CD4-positive, CD25-positive, alpha-beta regulatory T cell (primary cell): ENCODE measurements at places on chromosomes 11 and 22.
A peak's percentile ranks its signal among the peaks of the same experiment; 100 is the strongest.

DNA sequence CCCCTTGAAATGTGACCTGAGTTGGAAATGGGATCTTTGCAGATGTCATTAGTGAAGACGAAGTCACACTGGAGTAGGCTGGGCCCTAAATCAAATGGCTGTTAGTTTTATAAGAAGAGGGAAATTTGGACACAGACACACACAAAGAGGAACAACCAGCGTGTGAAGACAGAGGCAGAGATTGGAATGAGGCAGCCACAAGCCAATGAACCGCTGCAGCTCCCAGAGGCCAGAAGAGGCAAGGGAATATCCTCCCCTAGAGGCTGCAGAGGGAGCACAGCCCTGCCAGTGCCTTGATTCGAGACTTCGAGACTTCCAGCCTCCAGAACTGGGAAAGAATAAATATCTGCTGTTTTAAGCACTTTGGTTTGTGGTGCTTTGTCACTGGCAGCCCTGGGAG is 484.5 kb downstream of the MN1 start:
- no peaks in the 10 kb centered on the region for H3K4me1 ChIP-seq
- H3K4me3 ChIP-seq, result no peak overlapping the region
- no peaks in the 10 kb centered on the region for H3K36me3 ChIP-seq
- no peaks in the 10 kb centered on the region for H3K27me3 ChIP-seq
- H3K27ac ChIP-seq, result no peak overlapping the region

- no peak overlapping the region for H3K27ac ChIP-seq
- peaks cover 3% of the 10 kb centered on the region for H3K4me1 ChIP-seq
- no peaks in the 10 kb centered on the region for H3K27me3 ChIP-seq
- DNase-seq, result no peak
Observed at GRCh38 chr11:115924744-115925567, 420.7 kb upstream of the CADM1 start.

DNA sequence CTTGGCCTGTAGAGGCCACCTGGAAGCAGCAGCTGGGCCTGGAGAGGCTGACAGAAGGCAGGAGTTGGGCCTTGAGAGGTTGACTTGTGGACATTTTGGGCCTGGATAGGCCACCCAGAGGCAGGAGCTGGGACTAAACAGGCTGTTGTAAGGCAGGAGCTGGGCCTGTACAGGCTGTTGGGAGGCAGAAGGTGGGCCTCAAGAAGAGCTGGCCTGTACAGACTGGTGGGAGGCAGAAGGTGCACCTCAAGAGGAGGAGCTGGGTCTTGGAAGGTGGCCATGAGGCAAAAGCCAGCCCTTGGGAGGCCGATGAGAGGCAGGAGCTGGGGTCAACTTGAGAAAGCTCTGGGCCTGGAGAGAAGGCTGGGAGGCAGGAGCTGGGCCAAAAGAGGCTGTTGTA is 45.3 kb downstream of the OR4C45 start:
- H3K27me3 ChIP-seq, result no peaks in the 10 kb centered on the region
- no peak overlapping the region for H3K27ac ChIP-seq
- no peaks in the 10 kb centered on the region for H3K4me1 ChIP-seq
- no peak for DNase-seq

- no peak for DNase-seq
- no peak overlapping the region for H3K27ac ChIP-seq
- H3K36me3 ChIP-seq, result no peaks in the 10 kb centered on the region
- H3K4me1 ChIP-seq, result no peaks in the 10 kb centered on the region
Observed at GRCh38 chr11:21037850-21038249, 368.5 kb downstream of the NELL1 start.

- no peak for DNase-seq
- no peak overlapping the region for H3K27ac ChIP-seq
- H3K27me3 ChIP-seq, result no peaks in the 10 kb centered on the region
- no peak overlapping the region for H3K4me3 ChIP-seq
- no peaks in the 10 kb centered on the region for H3K36me3 ChIP-seq
Observed at GRCh38 chr11:128232588-128232987, 354.8 kb downstream of the ETS1 start.

DNA sequence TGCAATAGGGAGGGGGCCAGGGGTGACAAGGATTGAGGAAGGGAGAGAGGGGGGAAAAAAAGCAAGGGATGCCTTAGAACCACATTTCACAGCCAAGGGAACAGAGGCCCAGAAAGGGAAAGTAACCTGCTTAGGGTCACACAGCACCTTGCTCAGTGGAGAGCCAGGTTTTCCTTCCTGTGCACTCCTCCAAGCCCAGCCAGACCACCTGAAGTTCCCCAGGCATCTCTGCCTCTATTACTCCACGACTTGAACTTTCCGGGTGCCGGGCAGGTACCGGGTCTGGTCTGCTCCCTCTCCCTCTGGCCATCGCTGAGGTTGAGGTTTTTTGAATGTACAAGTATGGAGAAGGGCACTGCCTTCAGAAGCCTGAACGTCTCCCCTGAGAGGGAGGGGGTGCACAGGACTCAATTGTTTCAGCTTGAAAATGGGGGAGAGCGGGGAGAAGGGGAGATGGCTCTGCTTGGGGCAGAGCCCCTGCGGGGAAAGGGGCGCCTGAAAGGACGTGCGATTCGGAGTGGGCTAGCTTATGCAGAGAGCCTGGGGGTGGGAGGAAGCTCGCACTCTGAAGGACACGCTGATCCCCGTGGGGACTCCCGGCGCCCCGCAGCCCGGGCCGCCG is 516 bp upstream of the SERPINH1 start:
- no peaks in the 10 kb centered on the region for H3K36me3 ChIP-seq
- peak overlapping the region; percentile 69 for H3K27ac ChIP-seq
- peak overlapping the region; percentile 80 for H3K4me3 ChIP-seq
- H3K4me1 ChIP-seq, result peaks cover 22% of the 10 kb centered on the region
- H3K27me3 ChIP-seq, result no peaks in the 10 kb centered on the region

GRCh38 chr22:24028533-24028932 is 17.4 kb downstream of the CABIN1 start:
- H3K27me3 ChIP-seq, result no peaks in the 10 kb centered on the region
- peaks cover 6% of the 10 kb centered on the region for H3K4me1 ChIP-seq

- no peak for DNase-seq
- H3K4me3 ChIP-seq, result no peak overlapping the region
- no peak overlapping the region for H3K27ac ChIP-seq
Observed at GRCh38 chr22:48340727-48341709, 1486.7 kb downstream of the BRD1 start.

DNA sequence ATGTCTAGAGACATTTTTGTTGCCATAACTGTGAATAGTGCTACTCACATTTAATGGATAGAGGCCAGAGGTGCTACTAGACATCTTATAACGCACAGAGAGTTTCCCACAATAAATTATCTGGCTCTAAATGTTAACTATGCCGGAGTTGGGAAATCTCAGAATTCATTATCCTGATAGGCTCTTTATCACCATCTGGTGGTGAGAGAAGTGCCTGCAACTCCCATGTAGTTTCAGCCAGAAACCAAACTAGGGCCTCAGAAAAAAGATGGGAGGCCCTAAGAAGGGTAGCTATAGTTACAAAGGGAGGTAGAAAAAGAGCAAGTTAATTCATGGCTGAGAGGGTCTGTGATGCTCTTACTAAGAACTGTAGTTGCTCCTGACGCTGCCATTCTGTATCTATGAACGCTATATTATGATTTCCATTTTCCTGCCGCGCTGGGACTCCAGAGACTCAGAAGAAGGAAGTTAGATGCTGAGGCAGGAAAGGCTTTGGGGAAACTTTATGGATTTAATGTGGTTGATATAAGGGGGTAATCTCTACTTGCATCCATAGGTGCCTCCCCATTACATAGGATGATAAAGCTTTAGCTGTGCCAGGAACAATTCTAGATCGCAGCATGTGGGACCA is 22.9 kb upstream of the MRPL17 start:
- H3K4me3 ChIP-seq, result no peak overlapping the region
- H3K27me3 ChIP-seq, result no peaks in the 10 kb centered on the region
- DNase-seq, result peak; percentile 40
- peaks cover 9% of the 10 kb centered on the region for H3K36me3 ChIP-seq
- H3K27ac ChIP-seq, result no peak overlapping the region
- H3K4me1 ChIP-seq, result no peaks in the 10 kb centered on the region

DNA sequence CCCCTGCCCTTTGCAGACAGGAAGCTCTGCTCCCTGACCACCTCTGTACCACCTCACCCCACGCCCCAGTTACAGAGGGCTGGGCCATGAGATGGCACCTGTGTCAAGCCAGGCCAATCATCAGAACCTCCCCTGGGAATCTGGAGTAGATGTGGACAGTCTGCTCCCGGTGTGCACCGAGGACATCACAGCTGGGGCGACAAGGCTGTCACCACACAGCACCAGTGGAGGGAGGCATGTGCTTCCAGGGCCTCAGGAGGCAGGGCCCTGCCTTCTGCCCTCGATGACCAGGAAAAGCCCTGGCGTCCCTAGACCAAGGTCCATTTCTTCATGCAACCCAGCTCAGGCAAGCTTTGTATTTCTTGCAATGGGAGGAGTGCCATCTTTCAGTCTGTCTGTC is 309.5 kb downstream of the CTTN start:
- no peak for DNase-seq
- H3K27ac ChIP-seq, result no peak overlapping the region

- H3K27me3 ChIP-seq, result no peaks in the 10 kb centered on the region
- H3K27ac ChIP-seq, result no peak overlapping the region
- H3K36me3 ChIP-seq, result no peaks in the 10 kb centered on the region
- H3K4me3 ChIP-seq, result no peak overlapping the region
Observed at GRCh38 chr11:110027627-110028371, 65.4 kb upstream of the ZC3H12C start.

DNA sequence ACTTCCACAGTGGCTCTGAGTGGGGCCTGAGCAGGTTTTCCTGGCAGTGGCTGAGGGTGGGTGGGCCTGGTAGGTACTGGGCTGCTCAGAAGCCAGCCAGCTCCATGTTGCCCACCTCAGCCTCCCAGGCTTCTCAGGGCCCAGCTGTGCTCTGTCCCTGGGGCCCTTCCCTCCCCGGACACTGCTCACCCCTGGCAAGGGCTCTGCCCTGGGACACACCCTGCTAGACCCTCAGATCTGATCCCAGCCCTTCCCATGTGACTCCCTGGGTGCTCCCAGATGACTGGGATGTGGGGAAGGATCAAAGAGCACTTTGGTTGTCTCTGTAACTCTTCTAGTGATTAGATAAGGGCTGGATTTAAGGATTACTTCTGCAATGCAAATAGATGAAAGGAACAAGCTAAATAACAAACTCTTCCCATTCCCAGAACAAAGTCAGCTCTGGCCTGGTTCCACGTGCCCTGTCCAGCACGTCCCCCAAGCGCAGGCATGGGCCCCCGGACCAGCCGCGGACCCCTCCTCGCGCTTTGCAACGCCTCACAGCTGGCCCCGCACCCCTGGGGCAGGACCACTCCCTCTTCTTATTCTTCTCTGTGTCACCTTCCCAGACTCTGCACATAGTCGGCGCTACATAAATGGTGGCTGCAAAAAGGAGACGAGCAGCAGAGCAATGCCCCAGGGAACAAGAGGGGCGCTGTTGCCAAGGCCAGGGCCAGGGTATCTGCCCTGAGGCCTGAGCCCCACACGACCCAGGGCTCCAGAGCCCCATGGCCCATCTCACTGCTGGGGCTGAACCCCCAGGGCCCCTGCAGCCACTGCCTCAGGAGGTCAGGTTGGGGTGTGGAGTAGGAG is 5.7 kb upstream of the KRTAP5-6 start:
- H3K27ac ChIP-seq, result no peak overlapping the region
- no peaks in the 10 kb centered on the region for H3K27me3 ChIP-seq
- H3K36me3 ChIP-seq, result no peaks in the 10 kb centered on the region
- DNase-seq, result no peak
- H3K4me3 ChIP-seq, result no peak overlapping the region
- H3K4me1 ChIP-seq, result peaks cover 15% of the 10 kb centered on the region

DNA sequence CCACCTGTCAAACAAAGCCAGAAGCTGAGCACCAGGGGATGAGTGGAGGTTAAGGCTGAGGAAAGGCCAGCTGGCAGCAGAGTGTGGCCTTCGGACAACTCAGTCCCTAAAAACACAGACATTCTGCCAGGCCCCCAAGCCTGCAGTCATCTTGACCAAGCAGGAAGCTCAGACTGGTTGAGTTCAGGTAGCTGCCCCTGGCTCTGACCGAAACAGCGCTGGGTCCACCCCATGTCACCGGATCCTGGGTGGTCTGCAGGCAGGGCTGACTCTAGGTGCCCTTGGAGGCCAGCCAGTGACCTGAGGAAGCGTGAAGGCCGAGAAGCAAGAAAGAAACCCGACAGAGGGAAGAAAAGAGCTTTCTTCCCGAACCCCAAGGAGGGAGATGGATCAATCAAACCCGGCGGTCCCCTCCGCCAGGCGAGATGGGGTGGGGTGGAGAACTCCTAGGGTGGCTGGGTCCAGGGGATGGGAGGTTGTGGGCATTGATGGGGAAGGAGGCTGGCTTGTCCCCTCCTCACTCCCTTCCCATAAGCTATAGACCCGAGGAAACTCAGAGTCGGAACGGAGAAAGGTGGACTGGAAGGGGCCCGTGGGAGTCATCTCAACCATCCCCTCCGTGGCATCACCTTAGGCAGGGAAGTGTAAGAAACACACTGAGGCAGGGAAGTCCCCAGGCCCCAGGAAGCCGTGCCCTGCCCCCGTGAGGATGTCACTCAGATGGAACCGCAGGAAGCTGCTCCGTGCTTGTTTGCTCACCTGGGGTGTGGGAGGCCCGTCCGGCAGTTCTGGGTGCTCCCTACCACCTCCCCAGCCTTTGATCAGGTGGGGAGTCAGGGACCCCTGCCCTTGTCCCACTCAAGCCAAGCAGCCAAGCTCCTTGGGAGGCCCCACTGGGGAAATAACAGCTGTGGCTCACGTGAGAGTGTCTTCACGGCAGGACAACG is 11.7 kb downstream of the CXCR5 start:
- peaks cover 23% of the 10 kb centered on the region for H3K36me3 ChIP-seq
- H3K4me3 ChIP-seq, result peak overlapping the region; percentile 57
- H3K4me1 ChIP-seq, result peaks cover 68% of the 10 kb centered on the region
- H3K27ac ChIP-seq, result peak overlapping the region; percentile 91
- DNase-seq, result peak; percentile 52

- no peaks in the 10 kb centered on the region for H3K36me3 ChIP-seq
- H3K27ac ChIP-seq, result no peak overlapping the region
- no peak for DNase-seq
- H3K27me3 ChIP-seq, result no peaks in the 10 kb centered on the region
- H3K4me3 ChIP-seq, result no peak overlapping the region
Observed at GRCh38 chr22:23754980-23755636, 883 bp upstream of the VPREB3 start.

DNA sequence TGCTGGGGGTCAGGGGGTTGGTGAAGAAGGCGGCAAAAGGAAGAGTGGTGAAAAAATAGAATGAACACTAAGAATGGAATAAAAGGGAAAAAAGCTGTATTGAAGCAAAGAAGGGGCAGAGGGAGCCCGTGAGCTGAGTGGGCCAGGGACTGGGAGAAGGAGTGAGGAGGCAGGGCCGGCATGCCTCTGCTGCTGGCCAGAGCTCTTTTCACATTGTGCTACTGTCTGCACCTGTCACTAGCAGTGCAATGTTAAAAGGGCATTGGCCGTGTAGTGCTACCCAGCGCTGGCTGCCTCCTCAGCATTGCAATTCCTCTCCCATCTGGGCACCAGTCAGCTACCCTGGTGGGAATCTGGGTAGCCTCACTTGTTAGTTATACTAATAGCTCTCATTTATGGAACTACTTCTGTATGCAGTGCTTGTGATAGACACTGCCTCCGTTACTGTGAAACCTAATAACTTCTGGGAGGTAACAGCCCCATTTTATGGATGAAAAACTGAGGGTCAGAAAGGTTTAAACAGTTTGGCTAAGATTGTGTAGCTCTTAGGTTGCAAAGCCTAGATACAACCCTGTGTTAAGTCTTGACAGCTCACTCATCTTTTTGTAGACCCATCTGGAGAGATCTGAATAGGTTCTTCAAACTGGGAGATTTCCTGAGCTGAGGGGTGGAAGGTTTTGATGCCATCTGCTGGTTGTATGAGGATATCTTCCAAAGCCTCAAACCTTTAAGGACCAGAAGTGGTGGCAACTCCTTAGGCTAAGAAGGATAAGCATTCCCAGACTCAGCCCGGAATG is 8.5 kb downstream of the YPEL4 start:
- H3K4me1 ChIP-seq, result peaks cover 20% of the 10 kb centered on the region
- no peak overlapping the region for H3K27ac ChIP-seq
- no peak overlapping the region for H3K4me3 ChIP-seq
- no peak for DNase-seq
- peaks cover 15% of the 10 kb centered on the region for H3K27me3 ChIP-seq
- no peaks in the 10 kb centered on the region for H3K36me3 ChIP-seq
